HL-60 (cell line): ENCODE measurements at places on chromosomes 5 and 9.
A peak's percentile ranks its signal among the peaks of the same experiment; 100 is the strongest.

DNA sequence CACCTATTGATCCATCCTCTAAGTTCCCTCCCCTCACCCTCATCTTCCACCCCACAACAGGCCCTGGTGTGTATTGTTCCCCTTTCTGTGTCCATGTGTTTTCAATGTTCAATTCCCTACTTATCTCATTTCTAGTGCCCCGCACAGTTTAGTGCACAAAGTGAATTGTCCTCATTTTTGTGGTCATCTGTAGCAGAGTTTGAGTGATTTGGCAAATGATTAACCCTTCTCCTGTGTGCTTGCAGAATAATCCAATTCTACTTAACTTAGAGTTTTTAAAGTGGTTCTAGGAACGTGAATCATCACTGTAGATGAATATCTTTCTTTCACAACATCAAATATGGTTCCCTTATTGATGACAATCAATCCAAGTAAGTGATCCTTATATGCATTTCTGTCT, 6.3 kb upstream of the HAPLN1 start:
- no peak for DNase-seq

DNA sequence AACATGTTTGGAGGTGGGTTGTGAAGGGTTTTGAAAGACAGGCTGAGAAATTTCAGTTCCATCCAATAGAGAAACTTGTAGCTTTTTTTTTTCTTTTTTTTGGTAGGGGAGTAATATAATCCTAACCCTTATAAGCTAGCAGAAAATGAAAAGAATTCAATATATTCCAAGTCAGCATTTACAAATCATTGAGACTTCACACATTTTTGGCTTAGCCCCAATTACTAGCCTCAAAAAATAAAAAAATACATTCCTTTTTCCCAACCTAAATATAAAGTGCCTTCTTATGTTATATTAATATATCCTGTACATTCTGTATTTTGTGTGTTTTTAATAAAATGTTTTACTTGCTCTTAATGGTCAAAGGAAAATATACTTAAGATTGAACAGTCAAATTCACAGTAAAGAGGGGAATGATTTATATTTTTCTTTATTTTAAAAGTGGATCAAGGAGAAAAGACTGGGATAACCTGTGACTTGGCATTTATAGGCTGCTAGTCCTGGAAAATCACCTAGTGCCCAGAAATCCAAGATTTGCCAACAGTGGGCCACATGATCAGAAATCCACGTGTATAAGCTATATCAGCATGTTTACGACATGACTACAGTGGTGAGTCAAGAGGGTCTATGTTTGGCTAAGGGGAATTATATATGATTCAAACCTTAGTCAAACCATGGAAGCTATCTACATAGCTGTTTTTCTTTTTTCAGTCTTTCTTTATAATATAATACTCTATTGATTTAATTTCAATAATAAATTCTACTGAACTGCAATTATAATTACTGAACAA, 14.5 kb downstream of the HACD4 start:
- no peak for DNase-seq

DNA sequence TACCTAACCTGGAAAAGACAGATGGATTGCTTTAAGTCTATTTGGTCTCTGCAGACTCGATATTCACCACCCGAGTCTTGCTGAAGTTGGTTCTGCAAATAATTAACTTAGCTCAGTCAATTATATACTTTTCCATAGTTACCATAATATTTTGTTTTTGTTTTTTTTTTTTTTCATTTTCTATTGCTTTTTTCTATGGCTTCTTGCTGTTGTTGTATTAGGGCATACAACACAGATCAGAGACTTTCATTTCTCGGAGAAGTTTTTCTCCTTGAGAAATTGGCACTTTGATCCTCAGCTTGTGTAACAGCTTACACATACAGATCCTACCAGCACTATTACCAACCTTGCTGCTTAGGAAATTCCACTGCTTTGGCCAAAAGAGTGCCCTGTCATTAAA, 88.0 kb downstream of the GPR21 start:
- no peak for DNase-seq

DNA sequence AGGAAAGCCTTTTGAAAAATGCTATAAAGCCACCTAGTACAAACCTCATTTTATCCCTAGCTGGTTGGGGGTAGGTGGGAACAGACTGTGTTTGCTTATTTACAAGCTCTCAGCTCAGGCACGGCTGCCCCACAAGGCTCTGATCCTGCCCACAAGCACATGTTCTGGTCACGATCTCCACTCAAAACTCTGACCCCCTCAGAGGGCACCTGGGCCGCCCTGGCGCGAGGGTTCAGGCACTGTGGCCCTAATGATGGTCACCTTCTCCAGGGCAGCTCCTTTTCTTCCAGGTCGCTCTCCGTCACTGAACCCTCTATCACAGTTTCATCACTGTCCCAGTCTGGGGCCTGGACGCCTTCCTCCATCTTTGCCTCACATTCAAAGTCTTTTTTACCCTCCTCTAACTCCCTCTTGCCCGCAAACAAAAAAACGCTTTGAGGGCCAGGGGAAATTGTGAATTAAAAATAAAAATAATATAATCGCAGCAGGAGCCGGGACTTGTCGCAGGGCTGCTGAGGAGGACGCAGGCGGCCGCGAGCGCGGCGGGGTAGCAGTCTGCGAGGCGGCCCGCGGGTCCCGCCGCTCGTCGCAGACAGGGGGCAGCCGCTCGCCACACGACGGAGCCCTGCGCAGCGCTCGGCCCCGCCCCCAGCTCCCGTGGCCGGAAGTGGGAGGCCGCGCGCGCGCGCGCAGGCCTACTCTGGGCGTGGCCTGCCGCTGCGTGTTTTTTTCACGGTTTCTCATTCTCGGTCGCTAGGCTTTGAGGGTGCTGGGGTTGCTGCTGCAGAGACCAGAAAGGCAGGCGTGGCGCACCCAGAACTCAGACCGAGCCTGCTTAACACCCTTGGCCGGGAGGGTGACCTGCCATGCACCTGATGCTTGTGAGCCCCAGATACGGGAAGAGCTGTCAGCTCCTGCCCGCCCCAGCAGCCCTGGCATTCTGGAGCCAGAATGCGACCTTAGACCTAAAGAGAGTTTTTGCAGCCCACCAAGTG, at the start of gene ANKRD31:
Gene ANKRD31, minus strand, starts transcription at position 557 of the 995 bp plus-strand sequence. Its CDS starts 192 bp downstream, at position 365.
- DNase-seq: peak; percentile 43

DNA sequence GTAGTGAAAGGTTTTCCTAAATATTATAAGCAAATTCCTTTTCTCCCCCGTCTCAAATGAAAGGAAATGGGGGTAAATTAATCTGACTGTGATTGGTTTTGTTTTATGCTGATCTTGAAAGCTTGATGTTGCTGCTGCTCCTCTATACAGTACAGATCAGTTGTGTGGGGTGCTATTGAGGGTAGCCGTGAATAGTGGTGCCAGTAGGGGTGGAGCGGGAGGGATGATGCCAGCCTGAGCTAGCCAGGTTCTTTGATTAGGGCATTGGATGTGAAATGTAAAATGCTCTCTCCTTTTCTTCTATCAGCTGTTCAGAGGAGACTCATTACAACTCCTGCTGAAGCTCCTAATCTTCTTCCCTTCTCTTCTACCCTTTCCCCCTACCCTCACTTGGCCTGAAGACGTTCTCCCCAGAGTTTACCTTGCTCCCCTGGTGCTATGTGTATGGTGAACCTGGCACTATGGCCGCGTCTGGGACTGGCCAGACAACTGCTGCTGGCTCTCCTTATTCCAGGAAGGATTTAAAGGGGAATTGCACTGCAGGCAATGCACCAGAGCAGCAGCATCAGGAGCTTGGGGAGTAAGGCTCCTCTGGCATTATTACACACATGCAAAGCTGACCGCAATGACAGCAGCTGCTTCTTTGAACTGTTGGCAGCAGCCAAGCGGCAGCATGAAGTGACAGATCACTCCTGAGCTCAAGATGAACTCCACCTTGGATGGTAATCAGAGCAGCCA, 566 bp downstream of the GPR21 start:
- no peak for DNase-seq

DNA sequence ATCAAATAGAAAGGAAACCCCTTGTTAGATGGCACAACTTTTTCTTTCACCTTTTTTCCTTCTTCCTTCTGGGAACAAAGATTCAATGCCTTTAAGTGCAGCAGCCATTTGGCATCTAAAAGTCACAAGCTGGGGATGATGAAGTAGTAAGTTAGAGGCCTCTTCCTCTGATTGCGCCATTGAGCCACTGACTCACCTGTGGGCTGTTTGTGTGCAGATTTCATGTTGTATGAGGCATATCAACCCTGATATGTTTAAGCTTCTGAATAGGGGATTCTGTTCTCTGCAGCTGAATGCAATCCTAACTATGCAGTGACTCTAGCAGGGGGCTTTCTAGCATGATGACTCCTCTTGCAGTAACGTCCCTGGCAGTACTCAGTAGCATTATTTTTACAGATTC, 599.9 kb downstream of the CSNK1G3 start:
- DNase-seq: no peak

- DNase-seq: no peak
These were observed at the start of gene SOWAHA for GRCh38 chr5:132812781-132813598. Gene SOWAHA, plus strand, starts transcription at chr5:132813302. Its CDS starts 320 bp downstream, at chr5:132813622.
